ENCODE measurements at places on chromosomes 5 and 9.

DNA sequence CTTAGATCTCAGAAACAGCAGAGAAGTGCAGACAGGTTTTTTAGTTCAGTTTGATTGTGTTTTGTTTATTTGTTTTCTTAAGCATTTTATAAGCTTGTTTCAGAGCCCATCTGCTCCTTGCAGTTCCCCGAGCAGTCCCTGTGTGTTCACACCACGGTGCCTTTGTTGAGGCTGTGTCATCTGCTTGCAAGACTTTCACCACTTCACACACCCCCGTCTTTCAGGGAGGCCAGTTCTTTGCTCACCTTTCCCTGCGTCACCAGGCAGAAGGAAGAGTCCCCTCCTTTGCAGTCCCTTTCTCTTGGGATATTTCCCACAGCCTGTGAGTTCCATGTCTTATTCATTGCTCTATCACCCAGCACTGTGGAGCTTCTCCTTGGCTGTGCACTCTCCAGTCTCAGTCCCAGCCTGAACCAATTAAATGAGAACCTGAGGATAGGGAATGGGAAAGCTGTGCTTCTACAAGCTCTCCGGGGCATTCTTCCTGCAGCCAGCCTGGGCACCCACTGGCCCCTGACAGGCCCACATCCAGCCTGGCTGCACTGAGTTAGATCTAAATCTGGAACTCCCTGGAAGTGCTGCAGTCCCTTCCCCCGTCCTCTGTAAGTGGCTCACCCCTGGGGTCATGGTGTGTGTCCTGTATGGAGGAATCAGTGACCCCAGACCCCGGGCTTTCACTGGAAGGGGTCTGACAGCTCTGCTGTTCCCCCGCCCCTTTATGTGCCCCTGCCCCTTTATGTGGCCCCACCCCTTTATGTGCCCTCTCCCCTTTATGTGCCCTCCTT lies 5.5 kb downstream of the MVB12B start:
- DNase-seq, result no peak

GRCh38 chr9:111272581-111272980 lies 57.4 kb downstream of the OR2K2 start:
- no peak for DNase-seq

GRCh38 chr5:177130211-177131018 lies 3.2 kb upstream of the NSD1 start:
- DNase-seq, result peak; percentile 28

- no peak for DNase-seq
These were observed 47.1 kb upstream of the NFIB start for GRCh38 chr9:14361074-14361473.

DNA sequence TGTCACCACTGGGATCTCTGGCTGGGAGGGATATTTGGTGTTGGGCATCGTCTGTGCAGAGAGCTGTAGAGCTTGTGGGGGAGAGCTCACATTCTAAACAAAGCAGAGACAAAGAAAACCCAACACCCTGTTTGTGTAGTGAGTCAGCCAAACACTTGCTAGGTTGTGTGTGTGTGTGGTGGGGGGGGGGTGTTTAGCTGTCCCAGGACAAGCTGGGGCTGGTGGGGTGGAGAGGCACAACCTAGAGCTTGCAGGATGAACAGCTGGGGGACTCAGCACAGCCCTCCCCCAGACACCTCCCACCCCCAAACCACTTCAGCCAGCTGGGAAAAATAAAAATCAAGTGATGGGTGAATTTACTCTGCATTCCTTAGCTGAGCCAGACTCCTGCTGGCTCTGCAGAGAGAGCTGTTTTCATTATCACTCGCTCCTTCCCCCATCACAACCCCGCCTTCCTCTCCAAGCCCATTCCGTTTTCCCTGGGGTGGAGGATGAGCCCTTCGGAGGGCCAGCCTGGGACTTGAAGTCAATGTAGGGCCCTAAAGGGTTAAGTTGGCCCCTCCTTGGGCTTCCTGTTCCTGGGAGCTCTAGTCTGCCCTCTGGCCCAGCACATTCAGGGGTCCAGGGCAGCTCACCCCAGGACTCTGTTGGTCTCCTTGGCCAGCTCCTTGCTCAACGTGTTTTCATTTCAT lies 2.6 kb downstream of the OLFML2A start:
- DNase-seq, result peak; percentile 36

DNA sequence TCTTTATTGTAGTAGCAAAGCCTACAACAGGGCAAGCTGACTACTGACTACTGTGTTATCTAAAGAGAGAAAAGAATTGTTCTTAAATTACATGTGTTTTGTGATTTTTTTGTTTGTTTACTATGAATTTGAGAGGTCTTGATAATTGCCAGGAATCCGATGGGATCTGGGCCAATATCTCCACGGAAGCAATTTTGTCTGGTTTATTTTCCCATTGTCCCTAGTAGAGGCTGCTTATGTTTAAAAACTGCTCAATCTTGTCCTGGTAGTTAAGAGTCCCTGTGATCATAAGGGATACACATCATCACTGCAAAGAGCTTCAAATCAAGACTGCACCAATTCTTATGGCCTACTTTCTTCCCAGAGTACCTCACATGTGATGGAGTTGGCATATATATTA lies 94.4 kb downstream of the GLDC start:
- no peak for DNase-seq

DNA sequence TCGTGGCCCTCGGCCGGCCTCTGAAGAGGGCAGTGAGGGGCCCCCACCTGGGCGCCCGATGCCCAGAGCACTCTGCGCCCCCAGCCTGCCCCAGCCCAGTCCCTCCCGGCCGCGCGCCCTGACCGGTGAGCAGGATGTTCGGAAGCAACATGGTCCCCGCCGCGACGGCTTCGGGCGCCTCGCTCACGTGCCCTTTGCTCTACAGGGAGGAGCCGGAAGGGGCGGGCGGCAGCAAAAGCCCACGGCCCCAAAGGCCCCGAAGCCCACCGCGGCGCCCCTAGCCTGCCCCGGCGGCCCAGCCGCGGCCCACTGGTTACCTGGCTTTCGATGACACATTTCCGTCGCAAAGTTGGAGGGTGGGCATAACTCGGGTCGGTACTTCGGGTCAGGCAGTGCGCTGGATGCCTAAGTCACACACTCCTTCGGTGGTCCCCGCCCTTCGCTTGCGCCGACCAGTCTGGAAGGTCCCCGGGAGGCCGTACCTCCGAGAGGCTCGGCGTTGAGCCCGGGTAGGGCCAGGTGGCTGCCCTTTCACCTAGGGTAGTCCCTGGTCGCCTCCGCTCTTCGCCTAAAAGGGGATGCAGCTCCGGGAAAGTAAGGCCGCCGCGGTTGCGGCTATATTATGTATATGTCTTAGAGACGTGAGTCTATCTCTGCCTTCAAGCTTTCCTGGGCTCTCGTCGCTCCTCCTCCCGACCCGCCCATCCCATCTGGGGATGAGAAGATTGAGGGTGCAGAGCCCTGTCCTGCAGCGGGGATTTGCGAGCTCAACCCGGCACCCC lies at the start of the genes AK6, RAD17 and TAF9:
TSS of gene AK6 (minus strand) at position 181 of the 782 bp plus-strand sequence. CDS start at position 151, 30 bp downstream.
TSS of gene RAD17 (plus strand) at position 479 of the 782 bp plus-strand sequence. CDS start 2,391 bp downstream, outside the sequence.
TSS of gene TAF9 (minus strand) at position 181 of the 782 bp plus-strand sequence. CDS start 3,783 bp downstream, outside the sequence.
- DNase-seq, result peak; percentile 97

DNA sequence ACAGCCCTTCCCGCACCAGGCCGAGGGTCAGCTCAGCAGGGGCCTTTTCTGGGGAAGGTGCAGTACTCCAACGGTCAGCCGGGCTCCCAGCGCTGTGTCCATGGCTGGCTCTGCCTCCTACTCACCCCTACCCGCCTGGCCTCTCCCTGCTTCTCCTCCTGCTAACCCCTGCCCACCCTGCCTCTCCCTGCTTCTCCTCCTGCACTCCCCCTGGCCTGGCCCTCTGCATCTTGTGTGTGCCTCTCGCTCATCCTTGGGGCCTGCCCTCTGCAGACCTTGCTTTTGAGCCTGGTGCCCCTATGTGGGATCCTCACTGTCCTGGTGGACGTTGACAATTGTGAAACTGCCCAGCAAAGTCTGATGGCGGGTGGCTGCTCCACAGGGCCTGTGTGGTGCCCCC lies 274.6 kb upstream of the IRX2 start:
- DNase-seq, result no peak

- DNase-seq, result no peak
These were observed 417 bp downstream of the SRD5A1 start for GRCh38 chr5:6633469-6634245.

All from upper lobe of right lung (tissue), 1 donor.